Activated CD8-positive, alpha-beta T cell treated with anti-CD3 and anti-CD28 coated beads for 36 hours (primary cell): ENCODE measurements at places on chromosomes 3 and 15. TPM values are rescaled to one million over a fixed set of nuclear protein-coding genes. Genes with fewer than 3 reads are reported as not detected.

- H3K27me3 ChIP-seq, result no peaks in the 10 kb centered on the region
- no peak overlapping the region for H3K4me3 ChIP-seq
- no peak for DNase-seq
- no peaks in the 10 kb centered on the region for H3K4me1 ChIP-seq
- H3K36me3 ChIP-seq, result no peaks in the 10 kb centered on the region
These were observed 106.4 kb upstream of the PTX3 start for GRCh38 chr3:157330206-157330605.

- H3K4me3 ChIP-seq, result no peak overlapping the region
- H3K36me3 ChIP-seq, result no peaks in the 10 kb centered on the region
- H3K27ac ChIP-seq, result no peak overlapping the region
- DNase-seq, result no peak
These were observed 157.9 kb downstream of the FAM43A start for GRCh38 chr3:194843556-194843955.

COL6A5 gene
- not detected for total RNA-seq

GRCh38 chr3:15439476-15439875 is 12.1 kb downstream of the EAF1 start:
- H3K27me3 ChIP-seq, result no peaks in the 10 kb centered on the region
- DNase-seq, result no peak
- H3K4me3 ChIP-seq, result no peak overlapping the region
- peaks cover 47% of the 10 kb centered on the region for H3K36me3 ChIP-seq

- H3K27me3 ChIP-seq, result no peaks in the 10 kb centered on the region
- no peak for DNase-seq
- H3K27ac ChIP-seq, result no peak overlapping the region
- H3K36me3 ChIP-seq, result no peaks in the 10 kb centered on the region
- no peaks in the 10 kb centered on the region for H3K4me1 ChIP-seq
- no peak overlapping the region for H3K4me3 ChIP-seq
These were observed 802.0 kb downstream of the TBL1XR1 start for GRCh38 chr3:176395240-176395639.
